ENCODE measurements at places on chromosomes 2 and 18.

GRCh38 chr2:205675861-205676516 is 6.3 kb upstream of the NRP2 start:
- DNase-seq, result no peak

GRCh38 chr18:3345452-3345851 is 83.5 kb downstream of the MYL12B start:
- no peak for DNase-seq

- DNase-seq, result no peak
Observed at GRCh38 chr2:46074501-46074900, 222.7 kb upstream of the EPAS1 start.

DNA sequence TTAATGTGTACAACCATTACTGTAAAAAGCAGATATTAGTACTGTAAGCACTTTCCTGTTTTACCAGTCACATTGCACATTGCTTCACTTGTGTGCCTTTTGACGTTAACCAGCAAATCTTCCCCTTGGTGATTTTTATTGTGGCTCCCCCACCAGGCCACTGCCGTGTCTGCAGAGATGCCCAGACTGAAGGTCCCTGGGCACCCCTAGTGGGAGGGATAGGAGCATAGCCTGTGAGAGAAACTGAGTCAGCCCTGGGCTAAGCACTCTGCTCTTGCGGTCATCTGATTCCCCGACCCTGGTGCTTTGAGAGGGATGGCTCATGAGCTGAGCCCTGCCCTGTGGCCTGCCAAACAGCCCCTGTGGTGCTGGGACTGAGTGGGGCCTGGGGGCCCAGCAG is 73.4 kb downstream of the INPP4A start:
- DNase-seq, result peak; percentile 26

DNA sequence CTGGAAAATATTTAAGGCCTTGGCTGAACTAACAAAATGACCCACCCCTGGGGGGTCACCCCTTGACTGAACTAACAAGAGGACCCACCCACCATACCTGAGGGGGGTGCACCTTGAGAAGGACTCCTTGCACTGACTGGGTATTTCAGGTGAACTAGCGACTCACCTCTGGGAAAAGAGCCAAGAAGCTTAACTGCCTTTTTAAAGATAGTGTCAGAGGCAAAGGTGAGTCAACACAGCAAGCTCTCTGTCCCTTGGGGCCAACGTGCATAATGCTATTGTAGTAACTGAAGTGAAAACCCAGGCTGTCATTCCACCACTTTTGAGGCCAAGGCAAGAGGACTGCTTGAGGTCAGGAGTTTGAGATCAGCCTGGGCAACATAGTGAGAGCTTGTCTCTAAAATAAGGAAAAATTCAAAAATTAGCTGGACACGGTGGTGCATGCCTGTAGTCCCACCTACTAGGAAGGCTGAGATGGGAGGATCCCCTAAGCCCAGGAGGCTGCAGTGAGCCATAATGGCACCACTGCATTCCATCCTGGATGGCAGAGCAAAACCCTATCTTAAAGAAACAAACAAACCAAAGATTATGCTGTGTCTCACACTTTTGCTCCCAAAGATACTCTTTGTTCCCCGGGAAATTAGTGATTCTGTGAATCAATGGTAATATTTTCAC is 36.4 kb upstream of the ZCCHC2 start:
- DNase-seq, result no peak

DNA sequence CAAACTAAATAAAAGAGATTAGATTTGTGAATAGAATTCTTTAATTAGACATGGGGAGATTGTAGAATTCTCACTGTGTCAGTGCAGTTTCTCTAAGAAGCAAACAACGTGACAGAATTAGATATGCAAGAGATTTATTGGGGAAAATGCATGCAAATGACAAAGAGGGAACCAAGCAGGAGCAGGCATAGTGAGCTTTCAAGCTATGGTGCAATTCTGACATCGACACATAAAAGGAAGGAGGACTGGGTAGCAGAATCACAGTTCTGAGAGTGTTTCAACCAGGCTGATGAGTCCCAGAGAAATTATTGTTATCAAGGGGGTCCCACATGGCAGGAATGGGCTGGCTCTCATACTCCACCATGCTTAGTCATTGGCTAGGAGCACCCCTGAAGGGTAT is 338.4 kb downstream of the FIGN start:
- DNase-seq, result no peak

DNA sequence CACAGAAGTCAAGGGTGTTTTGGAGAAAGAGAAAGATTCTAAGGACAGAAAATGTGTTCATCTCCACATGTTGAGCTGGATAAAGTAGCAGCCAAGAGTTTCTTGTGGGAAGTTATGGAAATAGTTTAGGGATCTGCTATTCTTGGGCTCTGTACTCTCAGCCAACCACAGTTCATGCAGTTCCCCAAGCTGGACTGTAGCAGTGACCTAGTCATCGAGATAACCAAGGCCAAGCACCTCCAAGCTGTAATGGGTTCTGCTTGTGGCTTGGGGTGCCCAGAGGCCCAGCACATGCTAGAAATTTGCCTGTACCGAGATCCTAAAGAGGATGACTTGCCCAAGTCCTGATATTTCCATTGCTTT is 91.9 kb upstream of the RASGRP3 start:
- no peak for DNase-seq

GRCh38 chr2:143792602-143793001 is 663.4 kb downstream of the ARHGAP15 start:
- no peak for DNase-seq

DNA sequence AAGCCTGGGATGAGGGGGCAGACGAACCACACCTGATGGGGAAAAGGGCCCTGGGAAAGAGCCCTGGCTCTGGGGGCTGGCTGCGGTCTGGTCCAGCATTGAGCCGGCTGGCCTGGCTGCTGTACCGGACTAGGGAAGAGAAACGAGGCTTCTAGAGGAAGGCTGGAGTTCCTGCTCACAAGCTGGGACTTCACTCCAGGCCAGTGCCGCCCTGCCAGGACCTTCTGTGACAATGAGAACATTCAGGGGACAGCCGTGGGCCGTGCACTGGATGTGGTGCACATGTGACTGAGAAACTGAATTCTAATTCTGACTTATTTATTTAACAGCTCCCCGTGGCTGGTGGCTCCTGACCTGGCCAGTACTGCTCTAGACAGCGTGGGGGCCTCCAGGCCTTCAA is 269.3 kb downstream of the HDAC4 start:
- no peak for DNase-seq

GRCh38 chr2:111669928-111670695 is 213.9 kb downstream of the ANAPC1 start:
- no peak for DNase-seq

- no peak for DNase-seq
Observed at GRCh38 chr2:143410082-143410897, 281.1 kb downstream of the ARHGAP15 start.

GRCh38 chr2:15894481-15895144 is 45.7 kb upstream of the MYCN start:
- DNase-seq, result no peak

DNA sequence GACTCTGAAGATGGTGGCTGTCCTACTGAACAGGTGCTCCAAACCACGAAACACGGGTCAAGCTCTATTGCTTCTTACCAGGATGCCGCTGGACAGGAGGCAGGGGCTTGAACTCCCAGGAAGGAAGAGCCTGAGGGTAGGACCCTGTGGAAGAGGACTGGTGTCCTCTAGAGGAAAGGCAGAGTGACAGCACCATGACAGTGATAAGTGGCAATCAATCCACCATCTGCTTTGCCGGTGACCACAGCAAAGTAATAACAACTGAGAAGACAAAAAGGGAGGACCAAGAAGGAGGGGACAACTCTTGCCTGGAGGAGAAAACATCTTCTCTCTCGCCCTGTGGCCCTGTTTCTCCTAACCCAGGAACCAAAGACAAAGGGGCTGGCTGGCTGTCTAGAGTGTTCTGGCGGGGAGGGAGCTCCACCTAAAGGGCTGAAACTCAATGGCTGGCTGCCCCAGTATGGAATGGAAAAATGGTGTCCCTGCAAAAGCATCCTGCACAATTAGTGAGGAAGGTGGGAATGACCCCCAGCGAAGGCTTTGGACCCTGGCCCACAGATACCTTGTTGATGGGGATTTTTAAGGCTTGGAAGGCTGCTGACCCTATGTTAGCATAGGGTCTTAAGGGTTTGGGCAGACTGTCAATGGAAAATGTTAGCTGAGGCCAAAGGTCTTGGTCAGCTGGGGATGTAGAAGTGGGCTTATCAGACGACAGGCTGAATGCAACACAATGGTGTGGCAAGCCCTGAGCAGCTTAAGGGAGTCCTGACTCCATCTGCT is 35.4 kb downstream of the PROC start:
- no peak for DNase-seq

DNA sequence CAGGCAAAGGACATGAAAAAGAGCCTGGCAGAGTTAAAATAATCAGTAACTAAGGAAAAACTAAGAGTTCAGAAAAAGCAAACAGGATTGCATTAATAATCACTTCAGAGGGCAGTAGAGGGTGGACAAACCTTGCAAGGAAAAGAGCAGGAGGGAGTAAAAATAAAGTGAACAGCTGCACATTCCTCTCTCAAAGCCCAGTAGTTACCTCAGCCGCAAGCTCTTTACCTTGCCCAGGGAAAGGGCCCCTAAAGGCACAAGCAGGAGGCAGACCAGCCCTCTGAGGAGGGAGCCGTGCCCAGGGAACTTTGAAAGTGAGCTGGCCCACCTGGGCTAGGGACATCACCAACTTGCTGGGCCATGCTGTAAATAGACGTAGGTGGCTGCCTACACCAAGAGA is 196.9 kb downstream of the C1D start:
- DNase-seq, result no peak

- no peak for DNase-seq
Observed at GRCh38 chr2:117771969-117772630, 42.4 kb upstream of the DDX18 start.

- peak; percentile 20 for DNase-seq
Observed at GRCh38 chr18:21444465-21445212, 155.9 kb downstream of the ESCO1 start.

- DNase-seq, result no peak
Observed at GRCh38 chr18:69491576-69491975, 90.9 kb downstream of the DOK6 start.

- DNase-seq, result no peak
Observed at GRCh38 chr2:9473985-9474360, 378 bp upstream of the IAH1 start.

DNA sequence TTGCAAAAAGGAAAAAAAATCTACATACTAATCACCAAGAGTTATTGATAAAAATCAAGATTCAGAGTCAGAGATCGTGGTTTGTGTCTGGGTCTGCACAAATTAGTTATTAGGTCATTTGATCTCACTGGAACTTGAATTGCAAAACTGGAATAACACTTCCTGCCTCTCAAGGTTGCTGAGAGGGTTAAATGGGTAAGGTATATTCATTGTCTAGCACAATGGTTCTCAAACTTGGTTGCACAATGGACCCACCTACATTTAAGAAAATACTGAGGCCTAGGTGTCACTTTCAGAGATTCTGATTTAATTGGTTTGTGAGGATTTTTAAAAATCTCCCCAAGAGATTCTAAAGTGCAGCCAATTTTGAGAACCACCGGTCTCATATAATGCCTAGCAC is 84.8 kb downstream of the COBLL1 start:
- no peak for DNase-seq

GRCh38 chr2:103367877-103368276 is 606.0 kb downstream of the TMEM182 start:
- DNase-seq, result no peak

GRCh38 chr18:25033747-25034471 is 318.1 kb downstream of the ZNF521 start:
- DNase-seq, result no peak

DNA sequence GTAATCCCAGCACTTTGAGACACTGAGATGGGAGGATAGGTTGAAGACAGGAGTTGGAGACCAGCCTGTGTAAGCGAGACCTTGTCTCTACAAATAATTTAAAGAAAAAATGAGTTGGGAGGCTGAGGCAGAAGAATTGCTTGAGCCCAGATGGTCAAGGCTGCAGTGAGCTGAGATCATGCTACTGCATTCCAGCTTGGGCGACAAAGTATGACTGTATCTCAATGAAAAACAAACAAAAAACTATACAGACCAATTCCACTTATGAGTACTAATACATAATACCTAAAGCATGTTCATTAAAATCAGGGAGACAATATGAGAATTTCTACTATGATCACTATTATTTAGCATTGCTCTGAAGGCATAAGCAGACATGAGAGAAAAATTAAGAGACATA is 12.6 kb downstream of the RNF149 start:
- no peak for DNase-seq

DNA sequence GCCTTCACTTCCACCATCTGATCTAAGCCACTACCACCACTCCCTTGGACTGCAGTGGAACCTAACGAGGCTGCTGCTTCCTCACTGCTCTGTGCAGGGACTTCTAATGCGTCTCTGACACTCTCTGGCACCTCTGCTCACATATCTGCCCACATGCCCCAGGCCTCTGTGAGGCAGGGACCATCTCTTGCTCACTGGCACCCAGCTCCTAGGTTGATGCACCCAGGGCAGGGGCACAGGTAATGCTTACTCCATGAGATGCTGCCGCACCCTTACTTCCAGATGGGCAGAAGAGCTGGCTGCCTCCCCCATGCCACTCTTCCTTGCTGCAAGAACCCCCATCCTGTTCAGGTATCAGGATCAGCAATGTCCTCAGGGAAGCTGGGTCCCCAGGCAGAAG is 294.0 kb upstream of the HS6ST1 start:
- DNase-seq, result no peak

GRCh38 chr2:221914334-221914880 is 342.3 kb upstream of the EPHA4 start:
- DNase-seq, result no peak

DNA sequence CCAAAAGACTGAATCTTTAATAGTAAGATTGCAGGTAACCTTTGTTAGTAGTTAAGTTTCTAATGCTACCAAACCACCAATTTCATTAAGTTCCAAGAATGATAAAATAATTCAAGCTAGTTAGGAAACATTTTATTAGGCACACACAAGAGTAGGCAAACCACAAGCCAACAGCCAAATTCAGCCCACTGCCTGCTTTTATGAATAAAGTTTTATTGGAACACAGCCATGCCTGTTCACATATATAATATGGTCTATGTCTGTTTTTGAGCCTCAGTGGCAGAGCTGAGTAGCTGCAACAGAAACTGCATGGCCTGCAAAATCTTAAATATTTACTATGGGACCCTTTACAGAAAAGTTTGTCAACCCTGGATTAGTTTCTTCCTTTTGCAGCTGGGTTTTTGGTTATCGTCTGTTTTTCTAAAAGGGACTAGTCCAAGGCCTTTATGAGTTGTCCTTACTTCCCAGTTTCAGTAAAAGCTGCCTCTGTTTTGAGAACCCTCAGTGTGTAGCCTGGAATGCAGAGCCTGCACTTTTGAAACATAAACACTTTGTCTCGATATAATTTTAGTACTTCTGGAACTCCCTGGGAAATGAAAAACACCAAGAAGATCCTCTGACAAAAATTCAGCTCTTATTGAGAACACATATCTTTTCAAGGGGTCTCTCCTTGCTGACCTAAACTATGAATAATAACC is 39.1 kb downstream of the FRZB start:
- no peak for DNase-seq

DNA sequence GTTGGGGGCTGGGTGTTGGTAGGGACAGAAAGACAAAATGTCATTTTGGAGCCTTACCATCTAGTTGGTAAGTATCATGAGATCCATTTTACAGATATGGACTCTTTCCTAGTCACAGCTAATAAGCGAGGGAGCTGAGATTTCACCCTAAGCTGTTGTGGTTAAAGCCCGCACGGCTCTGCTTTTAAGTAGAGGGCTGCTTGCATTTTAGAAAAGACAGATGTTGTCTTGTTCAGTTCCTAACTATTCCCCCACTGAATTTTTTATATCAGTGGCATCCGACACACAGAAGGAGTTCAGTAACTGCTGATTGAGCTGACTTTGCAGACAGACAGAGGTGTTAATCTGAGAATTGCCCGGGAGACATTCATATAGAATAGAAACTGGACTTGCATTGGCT is 3.7 kb downstream of the QPCT start:
- DNase-seq, result no peak
